ENCODE measurements at places on chromosomes 3 and 15.
A peak's percentile ranks its signal among the peaks of the same experiment; 100 is the strongest.

GRCh38 chr3:113103588-113103987 is 107.8 kb upstream of the BOC start:
- DNase-seq, result no peak

DNA sequence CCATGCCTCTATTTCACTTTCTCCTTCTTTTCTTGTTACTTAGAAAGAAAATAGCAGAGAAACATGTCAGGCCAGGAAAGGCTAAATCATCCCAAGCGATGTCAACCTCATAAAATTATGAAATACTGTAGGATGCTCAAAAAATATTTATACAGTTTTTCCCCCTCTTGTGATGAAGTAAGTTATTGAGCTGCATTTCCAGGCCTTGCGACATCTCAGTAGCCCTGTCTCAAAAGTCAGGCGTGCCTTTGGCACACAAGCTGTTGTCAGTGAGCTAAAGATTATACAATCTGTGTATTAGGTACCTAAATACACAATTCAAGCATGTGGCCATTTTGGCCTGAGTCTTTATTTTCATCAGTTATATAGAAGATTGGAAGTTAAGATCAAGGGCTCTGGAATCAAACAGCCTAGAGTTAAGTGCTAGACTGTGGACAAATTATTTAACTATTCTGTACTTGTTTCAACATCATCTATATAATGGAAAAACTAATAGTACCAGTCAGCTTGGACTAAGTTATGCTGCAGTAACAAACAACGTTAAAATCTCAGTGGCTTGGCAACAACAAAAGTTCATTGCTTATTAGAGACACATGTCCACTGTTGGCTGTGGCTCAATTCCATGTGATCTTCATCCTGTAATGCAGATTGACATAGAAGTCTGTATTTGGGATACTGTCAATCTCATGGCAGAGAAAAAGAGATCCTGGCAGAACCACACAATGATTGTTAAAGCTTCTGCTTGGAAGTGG is 406.4 kb upstream of the PROK2 start:
- no peak for DNase-seq

GRCh38 chr3:150124142-150124541 is 153.4 kb upstream of the PFN2 start:
- DNase-seq, result no peak

DNA sequence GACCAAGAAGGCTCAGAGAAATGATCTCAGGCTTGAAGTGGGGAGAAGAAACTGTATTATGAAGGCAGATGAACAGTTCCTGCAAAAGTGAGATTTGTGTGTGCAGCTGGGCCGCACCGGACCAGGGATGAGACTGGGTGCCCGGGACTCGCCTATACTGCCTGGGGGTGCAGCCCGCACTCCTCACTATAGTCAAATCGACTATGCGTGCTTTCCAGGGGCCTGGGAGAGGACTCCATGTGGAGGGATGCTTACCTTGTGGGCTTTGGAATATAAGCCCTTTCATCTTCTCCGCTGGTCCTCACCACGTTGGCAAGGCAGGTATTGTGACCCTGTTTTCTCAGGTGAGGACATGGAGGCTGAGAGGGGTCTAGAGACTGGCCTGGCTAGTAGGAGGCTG is 32.9 kb upstream of the APOD start:
- no peak for DNase-seq

GRCh38 chr3:127252446-127252845 is 35.4 kb downstream of the PRR20G start:
- no peak for DNase-seq

GRCh38 chr15:79967298-79968182 is 3.5 kb downstream of the BCL2A1 start:
- no peak for DNase-seq

GRCh38 chr3:77190374-77190773 is 150.5 kb downstream of the ROBO2 start:
- DNase-seq, result peak; percentile 53

GRCh38 chr3:65484964-65485363 is 553.8 kb downstream of the MAGI1 start:
- DNase-seq, result no peak

DNA sequence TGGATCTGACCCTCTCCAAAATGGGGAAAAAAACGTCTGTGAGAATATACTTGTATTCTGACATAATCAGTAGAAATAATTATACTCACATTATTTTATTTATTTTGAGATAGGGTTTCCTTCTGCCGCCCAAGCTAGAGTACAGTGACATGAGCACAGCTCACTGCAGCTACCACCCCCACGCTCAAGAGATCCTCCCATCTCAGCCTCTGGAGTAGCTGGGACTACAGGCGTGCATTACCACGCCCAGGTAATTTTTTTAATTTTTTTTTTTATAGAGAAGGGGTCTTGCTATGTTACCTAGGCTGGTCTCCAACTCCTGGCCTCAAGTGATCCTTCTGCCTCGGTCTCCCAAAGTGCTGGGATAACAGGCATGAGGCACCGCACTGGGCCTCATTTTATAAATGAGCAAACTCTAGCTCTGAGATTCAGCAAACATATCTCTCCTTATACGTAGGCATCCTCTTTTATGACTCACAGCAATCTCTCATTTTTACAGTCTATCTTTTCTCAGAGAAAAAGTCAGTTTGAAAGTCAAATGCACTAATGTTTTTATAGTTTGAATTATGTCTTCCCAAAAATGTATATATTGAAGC is 989 bp upstream of the VGLL3 start:
- no peak for DNase-seq

GRCh38 chr3:79019137-79019923 is 748.5 kb downstream of the ROBO1 start:
- DNase-seq, result peak; percentile 76

GRCh38 chr3:145785668-145786067 is 375.3 kb downstream of the PLOD2 start:
- DNase-seq, result no peak

DNA sequence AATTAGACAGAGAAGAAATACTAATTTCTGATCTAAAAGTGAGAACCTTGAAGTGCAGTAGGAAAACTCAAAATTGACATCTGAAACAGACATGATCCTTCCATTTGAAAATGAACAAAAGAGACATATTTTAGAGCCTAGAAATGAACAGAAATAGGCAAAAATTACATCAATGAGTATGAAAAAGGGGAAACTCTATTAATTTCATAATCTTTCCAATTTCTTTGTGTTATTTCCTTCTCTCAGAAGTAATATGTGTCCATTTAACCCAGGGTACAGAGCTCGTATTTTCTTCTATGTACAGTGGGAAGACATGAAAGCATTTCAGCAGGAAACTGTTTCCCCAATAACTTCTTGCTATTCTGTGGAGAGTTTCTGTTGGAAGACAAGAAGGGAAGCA is 263.1 kb downstream of the CGGBP1 start:
- no peak for DNase-seq

GRCh38 chr15:74988007-74988800 is 7.2 kb upstream of the SCAMP5 start:
- DNase-seq, result no peak

- no peak for DNase-seq
Measured at GRCh38 chr3:50375258-50375931, 16.1 kb upstream of the TMEM115 start.

DNA sequence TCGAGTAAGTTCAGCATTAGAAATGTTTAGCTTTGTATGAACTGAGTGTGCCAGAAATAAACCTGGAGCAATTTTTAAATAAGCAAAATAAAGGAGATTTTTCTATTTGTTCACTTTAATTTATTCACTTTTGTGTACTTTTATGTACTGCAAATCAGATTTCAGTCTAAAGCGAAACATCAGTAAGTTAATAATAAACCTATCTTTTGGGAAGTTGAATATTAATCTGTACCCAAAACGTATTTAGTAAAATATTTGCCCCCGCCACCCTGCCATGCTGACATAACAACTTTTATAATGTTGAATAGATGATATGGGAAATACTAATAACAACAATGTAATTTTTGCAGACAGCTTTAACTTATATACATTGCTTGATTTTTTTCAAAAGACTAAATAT is 230.0 kb downstream of the CDIN1 start:
- no peak for DNase-seq

DNA sequence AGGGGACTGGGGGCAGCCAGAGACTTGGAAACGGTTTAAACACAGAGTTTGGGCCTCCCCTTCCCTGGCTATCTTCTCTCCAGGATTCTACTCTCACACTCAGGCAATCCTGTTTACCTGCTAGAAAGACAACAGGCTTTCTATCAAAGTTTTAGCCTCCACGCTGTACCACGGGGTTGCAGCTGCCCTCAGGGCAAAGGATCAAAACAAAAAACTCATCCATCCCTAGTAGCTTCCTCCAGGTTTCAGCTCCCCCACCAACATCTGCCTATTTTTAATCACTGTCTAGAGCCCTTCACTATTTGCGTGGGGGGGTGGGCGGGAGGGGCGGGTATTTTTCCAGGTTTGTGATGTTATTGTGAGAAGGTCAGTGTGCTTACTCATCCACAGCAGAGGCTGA is 286.8 kb upstream of the TRIM42 start:
- no peak for DNase-seq

- DNase-seq, result no peak
Measured at GRCh38 chr15:76376029-76376428, 39.5 kb downstream of the ISL2 start.

GRCh38 chr3:19199131-19199530 is 50.8 kb downstream of the KCNH8 start:
- no peak for DNase-seq

DNA sequence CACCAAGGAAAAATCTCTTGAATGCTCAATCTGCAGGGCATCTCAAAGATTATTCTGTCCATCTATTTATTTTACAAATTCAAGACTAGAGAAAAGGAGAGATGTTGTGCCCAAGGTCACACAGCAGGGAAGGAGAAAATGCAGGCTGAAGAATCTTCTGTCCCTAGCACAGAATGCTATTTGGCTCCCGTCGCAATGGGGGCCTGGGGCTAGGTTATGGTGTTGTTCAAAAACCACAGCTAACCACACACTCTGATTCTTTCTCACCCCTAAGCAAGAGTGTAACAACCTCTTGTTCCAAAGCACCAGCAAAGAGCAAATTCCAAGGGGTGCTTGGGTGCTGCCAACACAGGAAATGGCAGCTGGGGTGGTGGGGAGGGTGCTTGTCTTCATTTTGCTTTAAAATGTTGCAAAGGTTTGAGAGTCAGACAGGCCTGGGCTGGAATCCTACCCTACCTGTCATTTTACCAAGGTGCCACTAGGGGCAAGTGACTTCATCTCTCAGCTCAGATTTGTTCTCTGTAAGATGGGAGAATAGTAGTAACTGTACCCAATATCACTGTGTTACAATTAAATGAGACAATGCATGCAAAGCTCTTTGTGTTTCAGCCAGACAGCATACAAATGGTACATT is 112.5 kb downstream of the ADAMTS9 start:
- no peak for DNase-seq

GRCh38 chr3:111412656-111413055 is 129.3 kb upstream of the CD96 start:
- no peak for DNase-seq

- DNase-seq, result no peak
Measured at GRCh38 chr15:77097921-77098320, 27.0 kb upstream of the TSPAN3 start.

DNA sequence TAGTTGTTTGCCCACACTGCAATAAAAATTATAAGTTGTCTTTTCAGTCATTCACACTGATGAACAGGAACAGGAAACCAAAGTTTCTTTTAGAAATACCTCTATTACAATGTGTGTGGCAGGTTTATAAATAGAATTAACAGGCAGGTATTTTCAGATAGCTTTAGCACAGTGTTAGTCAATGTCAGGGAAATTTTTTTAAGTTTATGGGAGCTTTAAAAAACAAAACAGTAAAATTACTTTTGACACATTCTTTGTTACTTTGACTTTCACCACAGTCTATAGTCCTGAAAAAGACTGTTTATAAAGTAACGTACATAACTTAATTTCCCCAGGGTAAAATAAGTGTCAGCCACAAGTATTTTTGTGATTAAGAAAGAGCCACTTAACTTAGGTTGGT is 38.1 kb downstream of the SERPINI1 start:
- no peak for DNase-seq

DNA sequence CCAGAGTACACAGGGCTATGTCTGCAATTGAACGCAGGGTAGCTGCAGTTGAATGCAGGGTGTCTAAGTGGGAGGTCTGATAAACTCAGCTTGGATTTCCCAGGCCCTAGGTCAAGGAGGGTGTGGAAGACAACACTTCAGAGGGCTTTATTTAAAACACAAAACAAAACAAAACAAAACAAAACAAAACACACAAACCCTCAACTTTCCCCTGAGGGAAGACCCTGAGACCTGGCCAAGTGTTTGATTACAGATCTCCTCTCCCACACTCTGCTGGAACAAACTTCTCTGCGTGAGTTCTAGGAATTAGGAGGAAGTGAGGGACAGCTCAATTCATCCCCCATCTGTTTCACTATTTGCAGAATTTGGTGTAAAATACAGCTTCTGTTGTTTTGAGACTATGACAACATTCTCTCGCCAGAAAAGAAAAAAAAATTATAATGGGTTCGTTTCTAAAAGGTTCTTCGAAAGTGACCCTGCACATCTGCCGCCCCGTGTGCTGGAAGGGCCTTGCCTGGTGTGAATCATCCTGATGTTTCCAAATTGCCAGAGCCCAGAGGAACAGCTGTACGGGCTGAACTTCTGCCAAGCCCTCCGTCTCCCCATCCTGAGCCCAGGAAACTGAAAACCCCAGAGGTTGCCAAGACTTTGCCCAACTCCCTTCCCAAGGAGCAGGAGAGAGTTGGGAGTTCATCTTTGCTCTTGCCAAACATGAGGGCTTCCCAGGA is 73.3 kb upstream of the RAD18 start:
- peak; percentile 69 for DNase-seq

DNA sequence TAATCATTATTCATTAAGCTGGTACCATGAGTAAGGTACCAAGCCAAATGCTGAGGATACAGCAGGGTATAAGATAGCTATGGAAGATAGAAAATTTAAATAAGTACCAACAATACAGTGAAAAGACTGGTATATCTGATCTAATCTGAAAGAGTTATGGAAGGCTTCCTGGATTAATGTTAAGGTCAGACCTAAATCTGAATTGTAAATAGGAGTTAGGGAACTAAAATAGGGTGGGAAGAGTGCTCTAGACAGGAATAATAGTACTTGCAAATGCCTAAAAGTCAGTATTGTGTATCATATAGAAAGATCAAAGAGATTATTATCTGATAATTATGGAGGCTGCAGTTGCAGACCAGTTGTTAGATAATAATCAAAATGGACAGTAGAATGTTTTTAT is 2.6 kb upstream of the ACKR4 start:
- DNase-seq, result no peak

DNA sequence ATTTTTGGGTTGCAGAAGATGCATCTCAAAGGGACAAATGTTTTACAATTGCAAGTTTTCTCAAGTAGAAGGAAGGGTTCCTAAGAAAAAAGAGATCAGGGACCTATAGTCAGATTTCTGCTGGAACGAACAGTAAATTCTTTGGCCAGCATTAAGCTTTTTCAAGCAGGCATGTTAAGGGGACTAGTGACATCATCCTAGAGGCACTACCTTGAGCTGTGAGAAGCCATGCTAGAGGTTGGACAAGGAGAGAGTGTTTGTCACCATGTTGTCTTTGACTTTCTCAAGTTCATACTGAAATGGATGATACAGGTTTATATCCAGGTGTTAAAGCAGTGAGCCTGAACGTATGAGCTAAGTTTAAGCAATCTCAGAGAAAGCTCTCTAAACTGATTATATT is 85.2 kb upstream of the WDR72 start:
- DNase-seq, result no peak

- no peak for DNase-seq
Measured at GRCh38 chr15:99371180-99372103, 120.2 kb downstream of the LRRC28 start.

GRCh38 chr3:196115678-196116083 is 33.8 kb upstream of the TFRC start:
- no peak for DNase-seq

GRCh38 chr3:98800401-98800800 is 37.3 kb downstream of the ST3GAL6 start:
- DNase-seq, result no peak

Measured in forelimb muscle (tissue), 1 donor.